ENCODE measurements at places on chromosomes 11 and 22.

- DNase-seq: no peak
Measured at GRCh38 chr11:44305470-44306051, 4.4 kb downstream of the ALX4 start.

DNA sequence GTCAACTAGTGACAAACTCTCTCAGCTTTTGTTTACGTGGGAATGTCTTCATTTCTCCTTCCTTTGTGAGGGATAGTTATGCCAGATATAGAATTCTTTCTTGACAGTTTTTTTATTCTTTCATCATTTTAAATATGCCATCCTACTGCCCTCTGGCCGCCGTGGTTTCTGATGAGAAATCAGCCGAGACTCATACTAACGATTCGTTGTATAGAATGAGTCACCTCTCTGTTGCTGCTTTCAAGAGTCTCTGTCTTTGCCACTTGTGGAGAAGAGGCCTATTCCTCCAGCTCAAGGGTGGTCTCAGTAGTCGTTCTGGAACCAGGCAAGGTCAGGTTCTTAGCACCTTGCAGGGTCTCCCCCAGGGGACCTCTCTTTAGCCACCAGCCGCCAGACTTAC is 8.0 kb downstream of the MYO7A start:
- DNase-seq: no peak

DNA sequence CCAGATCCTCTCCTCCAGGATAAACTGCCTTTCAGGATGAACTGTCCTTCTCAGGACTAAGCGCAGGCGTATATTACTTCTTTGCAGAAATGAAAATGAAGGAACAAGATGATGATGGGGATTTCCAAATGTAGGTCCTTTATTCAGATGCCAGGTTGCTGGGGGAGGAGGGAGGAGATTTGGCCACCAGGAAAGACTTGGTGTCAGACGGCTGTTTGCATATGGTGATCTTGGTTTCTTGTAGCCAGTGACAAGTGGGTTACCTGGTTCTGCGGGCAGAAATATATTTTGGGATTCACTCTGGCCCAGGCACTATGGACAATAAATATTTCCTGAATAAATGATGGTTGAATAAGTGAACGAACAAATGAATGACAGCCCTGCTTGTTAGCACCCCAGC is 243.4 kb downstream of the MIAT start:
- no peak for DNase-seq

DNA sequence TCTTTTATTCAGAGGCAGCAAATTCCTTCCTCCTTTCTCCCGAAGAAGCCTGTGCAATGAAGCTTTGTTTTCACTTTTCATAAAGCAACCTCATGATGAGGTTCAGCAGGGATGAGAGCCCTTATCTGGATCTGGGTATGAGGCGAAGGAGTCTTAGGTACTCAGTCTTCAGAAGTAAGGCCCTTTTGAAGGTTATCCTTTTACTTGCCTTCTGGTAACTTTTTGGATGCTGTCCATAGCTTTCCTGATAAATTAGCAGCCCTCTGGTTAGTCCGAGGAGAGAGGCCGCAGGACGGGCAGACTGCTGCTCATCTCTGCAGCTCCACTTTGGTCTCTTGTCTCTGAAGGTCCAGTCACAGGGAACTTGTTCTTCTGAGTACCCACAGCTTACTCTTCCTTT is 1.1 kb downstream of the TRIM22 start:
- no peak for DNase-seq

DNA sequence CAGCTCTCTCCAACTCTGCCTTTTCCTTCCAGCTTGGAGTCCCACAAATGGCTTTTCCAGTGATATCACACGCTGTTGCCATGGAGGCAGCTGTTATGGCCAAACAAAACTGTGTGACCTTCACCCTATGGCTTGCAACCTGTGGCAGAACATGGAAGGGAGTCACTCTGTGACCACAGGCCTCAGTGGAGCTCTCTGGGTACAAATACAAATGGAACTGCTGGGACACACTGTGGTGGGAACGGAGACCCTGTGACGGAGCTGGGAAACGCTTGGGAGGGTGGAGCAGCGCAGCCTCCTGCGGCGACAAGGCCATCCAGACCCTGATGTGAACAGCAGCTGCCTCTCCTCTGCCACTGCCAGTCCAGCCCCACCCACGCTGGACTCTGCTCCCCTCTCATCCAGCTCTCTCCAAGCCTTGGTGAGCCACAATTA is 162.5 kb downstream of the ETS1 start:
- no peak for DNase-seq

GRCh38 chr11:128735935-128736605 is 42.2 kb downstream of the FLI1 start:
- no peak for DNase-seq

- DNase-seq: no peak
Measured at GRCh38 chr11:16036218-16036617, 320.1 kb downstream of the SOX6 start.

GRCh38 chr11:84243629-84244263 is 957.6 kb upstream of the CCDC90B start:
- no peak for DNase-seq

DNA sequence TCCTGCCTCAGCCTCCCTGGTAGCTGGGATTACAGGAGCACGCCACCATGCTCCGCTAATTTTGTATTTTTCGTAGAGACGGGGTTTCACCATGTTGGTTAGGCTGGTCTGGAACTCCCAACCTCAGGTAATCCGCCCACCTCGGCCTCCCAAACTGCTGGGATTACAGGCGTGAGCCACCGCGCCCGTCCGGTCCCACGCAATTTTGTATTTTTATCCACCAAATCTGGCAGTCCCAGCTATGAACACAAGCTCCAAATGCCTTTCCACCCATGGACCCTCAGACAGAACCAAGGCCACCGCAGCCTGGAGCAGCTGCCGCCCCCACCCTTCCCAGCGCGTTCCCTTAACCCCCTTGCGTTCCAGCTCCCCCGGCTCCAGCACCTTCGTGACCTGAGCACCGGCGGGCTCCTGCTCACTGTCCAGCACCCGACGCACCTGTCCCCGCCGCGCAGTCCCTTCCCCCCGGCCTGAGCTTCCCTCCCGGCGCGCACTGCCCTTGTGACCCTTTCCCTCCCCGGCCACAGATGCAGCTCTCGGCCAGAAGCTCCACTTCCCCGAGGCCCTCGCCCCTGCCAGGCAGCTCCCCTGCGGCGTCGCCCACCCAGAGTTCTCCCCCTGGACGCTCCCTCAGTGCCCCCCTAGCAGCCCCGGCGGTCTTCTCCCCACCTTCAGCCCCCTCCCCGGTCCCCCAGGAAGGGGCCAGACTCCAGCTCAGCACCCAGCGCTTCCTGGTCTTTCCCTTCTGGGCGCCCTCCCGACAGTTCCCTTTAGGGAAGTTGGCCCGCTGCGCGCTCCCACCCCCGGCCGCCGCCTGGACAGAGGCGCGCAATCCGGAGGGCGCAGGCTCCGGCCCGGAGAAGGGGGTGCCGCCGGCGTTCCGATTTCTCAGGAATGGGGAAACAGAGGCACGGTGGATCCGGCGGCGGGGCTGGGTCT is 5.6 kb upstream of the ZBED4 start:
- DNase-seq: no peak

GRCh38 chr11:12214751-12215150 is 104.4 kb downstream of the MICAL2 start:
- no peak for DNase-seq

DNA sequence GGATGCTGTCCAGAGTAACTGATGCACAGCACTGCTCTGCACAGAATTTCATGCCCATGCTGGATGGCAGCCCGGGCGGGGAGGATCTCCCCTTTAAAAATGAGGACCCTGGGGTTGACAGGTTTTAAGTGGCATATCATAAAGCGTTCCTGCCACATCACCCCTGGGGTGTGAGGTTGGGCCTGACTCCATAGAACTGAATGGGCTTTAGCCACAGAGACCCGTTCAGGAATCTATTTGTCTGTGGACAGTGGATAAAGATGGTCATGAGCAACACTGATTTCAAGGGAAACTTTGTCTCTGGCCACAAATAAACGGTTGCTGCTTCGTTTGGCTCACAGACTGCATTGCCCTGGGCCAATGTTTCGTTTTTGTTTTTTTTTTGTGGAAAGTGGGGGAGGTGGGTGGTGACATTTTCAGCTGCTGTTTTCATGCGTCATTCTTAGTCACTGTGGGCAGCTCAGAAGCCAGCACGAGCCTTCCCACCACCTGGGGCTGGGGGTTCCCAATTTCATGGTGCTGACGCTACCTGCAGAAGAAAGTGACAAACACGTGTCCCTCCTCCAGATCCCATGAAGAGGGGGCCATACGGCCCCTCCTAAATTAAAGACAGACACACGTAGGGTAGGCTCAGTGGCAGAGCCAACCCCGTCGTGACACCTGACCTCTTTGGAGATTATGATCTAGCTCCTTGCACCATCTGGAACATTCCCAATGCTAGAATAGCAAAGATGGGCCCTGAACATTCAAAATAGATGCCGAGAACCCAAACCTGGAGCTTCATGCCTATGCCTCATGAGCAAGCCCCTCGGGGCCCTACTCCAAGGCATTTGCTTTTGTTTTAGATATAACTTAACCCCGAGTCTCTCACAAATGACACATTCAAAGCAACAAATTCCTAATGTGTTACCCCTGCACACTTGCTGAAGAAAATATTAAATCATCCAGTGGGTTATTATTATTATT is 54.8 kb upstream of the PHF21B start:
- DNase-seq: no peak

DNA sequence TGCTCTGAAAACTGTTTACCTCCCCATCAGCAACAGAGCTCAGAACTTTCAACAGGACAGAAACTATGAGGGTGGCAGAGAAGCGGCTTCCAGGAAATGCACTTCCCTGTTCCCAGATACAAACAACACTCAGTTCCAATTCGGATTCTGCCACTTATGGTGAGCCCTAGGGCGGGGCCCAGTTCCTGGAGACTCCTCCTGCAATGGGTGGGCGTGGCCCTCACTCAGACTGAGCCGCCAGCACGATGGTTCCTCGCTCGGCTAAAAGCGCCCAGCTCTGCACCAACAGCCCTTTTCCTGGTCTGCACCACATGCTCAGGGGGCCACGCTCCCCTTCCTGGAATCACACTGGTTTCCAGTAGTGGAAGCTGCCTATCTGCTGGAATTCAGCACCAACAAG is 314.1 kb downstream of the CTTN start:
- DNase-seq: no peak

GRCh38 chr11:103648054-103648453 is 388.4 kb upstream of the DDI1 start:
- DNase-seq: no peak

- no peak for DNase-seq
Measured at GRCh38 chr11:104736502-104736901, 161.8 kb downstream of the CASP12 start.

GRCh38 chr11:12188548-12189317 is 78.3 kb downstream of the MICAL2 start:
- no peak for DNase-seq

DNA sequence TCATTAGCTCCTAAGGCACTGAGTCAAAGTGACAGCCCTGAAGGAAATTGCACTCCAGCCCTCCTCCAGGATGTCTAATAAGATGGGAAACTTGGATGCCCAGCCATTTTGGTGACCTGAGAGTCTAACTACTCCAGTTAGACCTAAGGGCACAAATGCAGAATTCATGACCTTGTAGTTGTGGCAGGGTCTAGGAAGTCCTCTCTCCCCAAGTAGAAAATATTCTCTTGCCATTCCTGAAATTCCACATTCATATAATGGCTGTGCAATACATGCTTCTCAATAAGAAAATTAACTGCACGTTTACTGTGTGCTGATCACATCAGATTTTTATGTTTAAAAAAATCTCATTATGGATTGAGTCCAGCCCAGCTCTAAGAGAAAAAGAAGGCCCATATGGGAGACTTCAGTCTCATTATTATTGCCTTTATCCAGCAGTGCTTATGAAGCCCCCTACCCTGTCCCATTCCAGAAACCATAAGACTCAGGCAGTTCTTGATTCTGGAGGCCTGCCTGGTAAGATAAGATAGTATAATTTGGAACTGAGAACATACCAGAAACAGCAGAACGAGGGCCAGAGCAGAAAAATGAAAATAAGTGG is 133.7 kb upstream of the LDLRAD3 start:
- no peak for DNase-seq

- DNase-seq: no peak
Measured at GRCh38 chr11:119741369-119742262, 12.6 kb upstream of the NECTIN1 start.

- DNase-seq: no peak
Measured at GRCh38 chr11:104792861-104793260, 105.4 kb downstream of the CASP12 start.

- no peak for DNase-seq
Measured at GRCh38 chr11:94854770-94855633, 86.8 kb downstream of the AMOTL1 start.

- DNase-seq: no peak
Measured at GRCh38 chr22:44404341-44405020, 91.7 kb upstream of the SHISAL1 start.

DNA sequence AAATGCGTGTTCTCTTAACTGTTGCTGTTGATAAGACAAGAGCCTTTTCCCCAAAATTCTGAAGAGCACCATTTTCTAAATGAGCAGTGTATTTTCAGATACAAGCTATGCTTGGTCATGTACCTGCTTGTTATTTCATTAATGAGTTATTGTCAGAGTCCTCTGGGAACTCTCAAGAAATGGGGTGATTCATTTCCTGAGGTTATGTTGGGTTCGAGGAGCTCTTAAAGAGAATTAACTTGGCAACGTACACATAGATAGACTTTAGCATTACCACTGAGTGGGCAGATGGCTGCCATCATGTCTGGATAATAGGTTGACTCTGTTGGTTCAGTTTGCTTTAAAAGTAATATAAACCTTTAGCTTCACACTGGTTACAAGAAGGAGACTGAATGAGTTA is 87.9 kb upstream of the SORL1-AS1 start:
- DNase-seq: no peak

- no peak for DNase-seq
Measured at GRCh38 chr11:17719028-17719937, at the start of gene MYOD1. Gene MYOD1 (plus strand): TSS chr11:17719571. CDS start chr11:17719783, 212 bp downstream.

GRCh38 chr22:23216461-23217170 is 36.3 kb downstream of the BCR start:
- no peak for DNase-seq

- DNase-seq: no peak
Measured at GRCh38 chr11:70595452-70595851, 197.1 kb downstream of the CTTN start.

- no peak for DNase-seq
Measured at GRCh38 chr11:64180891-64181290, 5.1 kb upstream of the STIP1 start.

DNA sequence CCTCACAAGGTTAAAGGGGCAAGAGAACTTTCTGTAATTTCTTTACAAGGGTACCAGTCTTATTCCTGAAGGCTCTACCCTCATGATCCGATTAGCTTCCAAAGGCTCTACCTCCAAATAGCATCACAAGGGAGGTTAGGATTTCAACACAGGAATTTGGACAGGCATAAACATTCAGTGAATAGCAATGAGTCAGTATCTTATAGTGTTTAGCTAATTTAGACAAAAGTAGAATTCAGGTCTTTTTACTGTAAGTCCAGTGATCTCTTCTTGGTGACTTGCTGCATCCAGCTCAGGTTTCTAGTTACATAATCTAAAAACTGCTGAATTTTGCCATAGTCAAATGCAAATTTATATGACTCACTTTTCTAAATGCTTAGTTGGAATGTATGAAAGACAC is 1995.6 kb upstream of the RAG2 start:
- no peak for DNase-seq

- no peak for DNase-seq
Measured at GRCh38 chr11:64713016-64713707, 9.8 kb downstream of the NRXN2 start.

Measured in esophagus squamous epithelium (tissue), 5 donors.